ENCODE measurements at places on chromosomes 4 and X.
A peak's percentile ranks its signal among the peaks of the same experiment; 100 is the strongest.

GRCh38 chrX:3393178-3393577 lies 46.7 kb upstream of the MXRA5 start:
- no peak for DNase-seq
- no peak overlapping the region for H3K4me3 ChIP-seq
- H3K4me1 ChIP-seq: no peaks in the 10 kb centered on the region
- no peak overlapping the region for H3K27ac ChIP-seq

DNA sequence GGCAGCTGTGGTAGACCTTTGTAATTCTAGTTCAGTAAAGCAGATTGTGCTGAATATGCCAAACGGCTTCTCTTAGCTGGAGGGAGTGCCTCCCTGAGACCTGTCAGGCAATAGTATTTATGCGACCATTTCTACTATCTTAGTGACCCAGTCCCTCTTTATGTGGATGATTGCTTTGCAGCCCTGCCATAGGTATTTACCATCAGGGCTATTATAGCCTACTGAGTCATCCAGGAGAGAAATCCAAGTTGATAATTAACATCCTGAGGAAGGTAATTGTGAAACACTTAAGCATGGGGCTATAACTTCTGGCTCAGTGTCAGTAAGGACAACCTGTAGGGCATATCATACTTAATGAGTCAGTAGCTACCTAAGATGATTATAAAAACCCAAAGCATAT lies 103.9 kb upstream of the MAOA start:
- no peaks in the 10 kb centered on the region for H3K36me3 ChIP-seq
- no peak for DNase-seq
- H3K4me1 ChIP-seq: peaks cover 13% of the 10 kb centered on the region
- H3K27me3 ChIP-seq: no peaks in the 10 kb centered on the region

GRCh38 chrX:13346646-13347045 lies 26.8 kb upstream of the ATXN3L start:
- DNase-seq: no peak
- H3K27me3 ChIP-seq: no peaks in the 10 kb centered on the region
- H3K4me1 ChIP-seq: no peaks in the 10 kb centered on the region
- H3K36me3 ChIP-seq: no peaks in the 10 kb centered on the region
- no peak overlapping the region for H3K27ac ChIP-seq

- H3K36me3 ChIP-seq: no peaks in the 10 kb centered on the region
- H3K27me3 ChIP-seq: no peaks in the 10 kb centered on the region
- H3K27ac ChIP-seq: no peak overlapping the region
- peaks cover 5% of the 10 kb centered on the region for H3K4me1 ChIP-seq
These were observed 8.0 kb downstream of the HHIP start for GRCh38 chr4:144653781-144654545.

- DNase-seq: no peak
- H3K27me3 ChIP-seq: no peaks in the 10 kb centered on the region
- no peak overlapping the region for H3K27ac ChIP-seq
- H3K4me3 ChIP-seq: no peak overlapping the region
These were observed 4.7 kb upstream of the AMMECR1 start for GRCh38 chrX:110322603-110323002.

GRCh38 chr4:16590797-16591196 lies 307.6 kb downstream of the LDB2 start:
- DNase-seq: no peak
- H3K27me3 ChIP-seq: no peaks in the 10 kb centered on the region
- no peak overlapping the region for H3K4me3 ChIP-seq
- peaks cover 37% of the 10 kb centered on the region for H3K4me1 ChIP-seq
- no peaks in the 10 kb centered on the region for H3K36me3 ChIP-seq
- H3K27ac ChIP-seq: peak overlapping the region; percentile 81

- DNase-seq: no peak
- H3K4me1 ChIP-seq: peaks cover 19% of the 10 kb centered on the region
- H3K27ac ChIP-seq: no peak overlapping the region
- peaks cover 4% of the 10 kb centered on the region for H3K36me3 ChIP-seq
- H3K4me3 ChIP-seq: no peak overlapping the region
- H3K27me3 ChIP-seq: peaks cover 5% of the 10 kb centered on the region
These were observed 17.8 kb downstream of the SCD5 start for GRCh38 chr4:82780752-82781231.

DNA sequence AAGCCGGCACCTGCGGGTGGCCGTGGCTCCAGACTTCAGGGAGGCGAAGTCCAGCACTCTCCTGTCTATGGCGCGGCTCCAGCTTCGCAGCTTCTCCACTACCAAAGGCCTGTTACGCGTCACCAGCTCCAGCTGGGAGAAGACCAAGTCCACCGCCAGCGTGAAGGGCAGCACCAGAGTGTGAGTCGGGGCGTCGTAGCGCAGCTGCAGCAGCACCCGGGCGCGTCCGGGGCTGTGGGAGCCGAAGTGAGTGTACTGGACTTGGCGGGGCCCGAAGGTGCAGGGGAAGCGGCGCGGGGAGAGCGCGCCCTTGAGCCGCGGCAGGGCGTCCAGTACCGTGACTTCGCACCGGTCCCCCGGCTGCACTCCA lies 444 bp downstream of the FREM3 start:
- H3K4me3 ChIP-seq: peak overlapping the region; percentile 82
- H3K36me3 ChIP-seq: peaks cover 8% of the 10 kb centered on the region
- H3K27ac ChIP-seq: no peak overlapping the region
- no peaks in the 10 kb centered on the region for H3K4me1 ChIP-seq

DNA sequence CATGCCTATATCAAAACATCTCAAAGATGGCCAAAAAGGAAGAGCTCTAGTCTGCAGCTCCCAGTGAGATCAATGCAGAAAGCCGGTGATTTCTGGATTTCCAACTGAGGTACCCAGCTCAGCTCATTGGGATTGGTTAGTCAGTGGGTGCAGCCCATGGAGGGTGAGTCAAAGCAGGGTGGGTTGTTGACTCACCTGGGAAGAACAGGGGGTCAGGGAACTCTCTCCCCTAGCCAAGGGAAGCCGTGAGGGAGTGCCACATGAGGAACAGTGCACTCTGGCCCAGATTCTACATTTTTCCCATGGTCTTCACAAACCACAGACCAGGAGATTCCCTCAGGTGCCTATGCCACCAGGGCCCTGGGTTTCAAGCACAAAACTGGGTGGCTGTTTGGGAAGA lies 57.3 kb upstream of the FGF16 start:
- no peaks in the 10 kb centered on the region for H3K4me1 ChIP-seq
- H3K36me3 ChIP-seq: no peaks in the 10 kb centered on the region
- DNase-seq: no peak
- H3K27me3 ChIP-seq: no peaks in the 10 kb centered on the region
- H3K27ac ChIP-seq: no peak overlapping the region
- no peak overlapping the region for H3K4me3 ChIP-seq

GRCh38 chr4:119729835-119730670 lies 101.4 kb upstream of the PDE5A start:
- H3K4me3 ChIP-seq: no peak overlapping the region
- peaks cover 2% of the 10 kb centered on the region for H3K27me3 ChIP-seq
- no peak for DNase-seq
- H3K4me1 ChIP-seq: no peaks in the 10 kb centered on the region
- no peak overlapping the region for H3K27ac ChIP-seq

DNA sequence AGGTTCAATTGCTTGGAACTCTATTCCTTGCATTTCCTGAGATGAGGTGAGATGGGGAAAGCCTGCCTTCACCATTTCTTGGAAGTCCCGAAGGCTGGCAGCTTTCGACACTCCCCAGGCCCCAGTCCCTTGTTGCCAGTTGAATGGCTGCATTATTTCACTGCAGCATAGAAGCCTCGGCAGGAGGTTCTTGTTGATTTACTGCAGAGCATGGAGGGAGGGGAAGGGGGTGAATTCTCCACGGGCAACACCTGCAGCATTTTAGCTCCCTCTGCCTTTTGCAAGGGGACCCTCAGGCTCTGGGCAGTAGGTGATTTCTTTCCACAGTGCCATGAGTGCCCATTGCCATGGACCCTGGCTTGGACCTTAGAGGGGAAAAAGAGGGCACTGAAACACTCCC lies 10.7 kb upstream of the BCLAF3 start:
- no peak for DNase-seq
- no peaks in the 10 kb centered on the region for H3K36me3 ChIP-seq
- no peak overlapping the region for H3K4me3 ChIP-seq
- H3K27ac ChIP-seq: no peak overlapping the region
- no peaks in the 10 kb centered on the region for H3K4me1 ChIP-seq
- no peaks in the 10 kb centered on the region for H3K27me3 ChIP-seq

DNA sequence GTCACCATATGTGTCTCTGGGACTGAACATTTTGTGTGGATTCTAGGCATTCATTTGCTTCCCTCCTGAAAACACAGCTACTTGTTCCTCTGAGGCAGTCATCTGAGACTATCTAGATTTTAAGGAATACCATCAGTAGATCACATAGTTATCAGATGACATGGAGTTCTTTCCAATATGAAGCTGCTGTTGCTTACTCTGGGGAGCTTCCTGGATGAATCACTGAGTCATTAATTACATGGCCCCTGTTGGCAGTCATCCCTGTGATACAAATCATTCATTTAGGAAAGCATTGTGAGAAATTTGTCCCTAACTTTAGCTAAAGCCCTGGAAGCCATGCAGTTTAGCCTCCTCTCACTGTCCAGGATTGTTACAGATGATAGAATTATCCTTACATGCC lies 98.2 kb upstream of the ARSJ start:
- no peak for DNase-seq
- no peaks in the 10 kb centered on the region for H3K4me1 ChIP-seq
- H3K27me3 ChIP-seq: no peaks in the 10 kb centered on the region

DNA sequence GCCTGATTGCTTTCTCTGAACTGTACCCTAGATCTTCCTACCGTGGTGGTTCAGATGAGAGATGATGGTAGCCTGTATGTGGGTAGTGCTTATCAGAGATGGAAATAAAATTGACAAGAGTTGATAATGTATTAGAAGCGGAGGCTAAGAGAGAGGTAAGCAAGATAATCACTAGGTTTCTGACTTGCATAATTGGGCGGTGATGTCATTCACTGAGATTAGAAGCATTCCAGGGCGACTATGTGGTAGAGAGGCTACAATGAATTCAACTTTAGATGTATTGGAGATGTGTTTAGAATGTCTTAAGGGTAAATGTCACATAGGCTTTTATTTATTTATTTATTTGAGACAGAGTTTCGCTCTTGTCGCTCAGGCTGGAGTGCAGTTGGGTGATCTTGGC lies 415 bp upstream of the TENM3 start:
- H3K27ac ChIP-seq: no peak overlapping the region
- no peak overlapping the region for H3K4me3 ChIP-seq
- no peak for DNase-seq
- H3K27me3 ChIP-seq: no peaks in the 10 kb centered on the region
- H3K36me3 ChIP-seq: peaks cover 5% of the 10 kb centered on the region
- H3K4me1 ChIP-seq: no peaks in the 10 kb centered on the region

- H3K4me1 ChIP-seq: peaks cover 12% of the 10 kb centered on the region
- H3K27me3 ChIP-seq: peaks cover 3% of the 10 kb centered on the region
- no peak overlapping the region for H3K27ac ChIP-seq
- no peak for DNase-seq
- H3K36me3 ChIP-seq: no peaks in the 10 kb centered on the region
These were observed 6.8 kb upstream of the ABLIM2 start for GRCh38 chr4:8165374-8165896.

GRCh38 chrX:137567682-137568232 lies 1.8 kb downstream of the ZIC3 start:
- H3K4me3 ChIP-seq: peak overlapping the region; percentile 84
- peaks cover 3% of the 10 kb centered on the region for H3K4me1 ChIP-seq
- no peak overlapping the region for H3K27ac ChIP-seq
- no peak for DNase-seq
- H3K27me3 ChIP-seq: peaks cover 13% of the 10 kb centered on the region

GRCh38 chr4:117164338-117164737 lies 79.0 kb upstream of the TRAM1L1 start:
- no peak overlapping the region for H3K27ac ChIP-seq
- no peak overlapping the region for H3K4me3 ChIP-seq
- no peaks in the 10 kb centered on the region for H3K27me3 ChIP-seq
- no peaks in the 10 kb centered on the region for H3K4me1 ChIP-seq
- no peaks in the 10 kb centered on the region for H3K36me3 ChIP-seq

GRCh38 chrX:31333165-31333831 lies 261.5 kb upstream of the FTHL17 start:
- H3K36me3 ChIP-seq: no peaks in the 10 kb centered on the region
- DNase-seq: no peak
- H3K27ac ChIP-seq: no peak overlapping the region
- H3K27me3 ChIP-seq: no peaks in the 10 kb centered on the region

GRCh38 chrX:39815631-39816030 lies 282.1 kb downstream of the BCOR start:
- H3K4me1 ChIP-seq: peaks cover 19% of the 10 kb centered on the region
- DNase-seq: no peak
- no peak overlapping the region for H3K4me3 ChIP-seq
- no peak overlapping the region for H3K27ac ChIP-seq
- H3K36me3 ChIP-seq: no peaks in the 10 kb centered on the region
- peaks cover 7% of the 10 kb centered on the region for H3K27me3 ChIP-seq

- no peaks in the 10 kb centered on the region for H3K27me3 ChIP-seq
- H3K27ac ChIP-seq: no peak overlapping the region
- no peak for DNase-seq
- no peak overlapping the region for H3K4me3 ChIP-seq
- no peaks in the 10 kb centered on the region for H3K36me3 ChIP-seq
These were observed 108.7 kb upstream of the PLS3 start for GRCh38 chrX:115452251-115452650.

- H3K27ac ChIP-seq: no peak overlapping the region
- H3K4me3 ChIP-seq: no peak overlapping the region
- no peaks in the 10 kb centered on the region for H3K27me3 ChIP-seq
- no peak for DNase-seq
- H3K36me3 ChIP-seq: no peaks in the 10 kb centered on the region
These were observed 46.3 kb downstream of the ARHGAP6 start for GRCh38 chrX:11619441-11619840.

DNA sequence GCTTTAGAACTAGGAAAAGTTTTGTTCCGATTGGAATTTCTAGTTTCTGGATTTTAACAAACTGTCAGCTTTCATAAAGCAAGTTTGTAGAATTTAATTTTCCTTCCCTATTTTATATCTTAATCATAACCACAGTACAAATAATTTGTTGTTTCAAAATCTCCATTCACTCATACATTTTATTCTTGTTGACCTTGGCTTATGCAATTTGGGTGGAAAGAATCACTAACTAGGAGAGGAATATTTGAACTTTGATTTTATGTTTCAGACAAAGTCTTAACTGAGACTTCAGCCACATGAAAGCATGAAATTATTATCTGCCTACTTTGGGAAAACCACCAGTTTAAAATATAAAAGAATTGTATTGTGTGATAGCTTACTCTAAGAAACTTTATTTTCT lies 427.9 kb downstream of the SPRY1 start:
- H3K27ac ChIP-seq: no peak overlapping the region
- no peak overlapping the region for H3K4me3 ChIP-seq
- no peaks in the 10 kb centered on the region for H3K36me3 ChIP-seq
- DNase-seq: no peak
- H3K4me1 ChIP-seq: no peaks in the 10 kb centered on the region
- H3K27me3 ChIP-seq: no peaks in the 10 kb centered on the region
